ENCODE measurements at places on chromosomes 2 and 18.

DNA sequence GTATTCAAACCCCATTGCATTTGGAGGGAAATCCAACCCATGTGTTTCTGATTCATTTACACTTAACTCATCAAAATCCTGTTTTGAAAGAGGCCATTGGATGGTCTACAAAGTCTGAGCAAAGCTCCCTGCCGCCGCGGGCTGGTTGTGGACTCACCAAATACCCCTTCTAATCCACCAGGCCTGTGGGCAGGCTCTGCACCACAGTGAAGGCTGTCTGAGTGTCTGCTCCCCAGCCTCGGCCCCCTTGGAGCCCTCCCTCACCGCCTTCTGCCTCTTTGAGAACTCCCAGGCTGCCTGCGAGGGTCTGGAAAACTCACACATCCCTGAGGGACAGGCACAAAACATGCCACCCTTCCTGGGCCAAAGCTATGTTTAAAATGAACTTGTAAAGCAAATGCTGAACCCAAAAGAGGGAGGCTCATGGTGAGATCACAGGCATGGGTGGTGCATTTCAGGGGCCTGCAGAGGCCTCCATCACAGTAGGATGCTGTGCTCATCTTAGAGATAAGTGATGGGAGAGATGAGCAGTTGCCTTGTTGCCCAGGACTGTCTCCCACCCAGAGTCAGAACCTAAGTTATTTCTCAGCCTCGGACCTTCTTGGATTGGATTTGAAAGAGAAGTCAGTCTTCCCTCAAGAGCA is 225.0 kb downstream of the CYP26B1 start:
- no peak for DNase-seq

DNA sequence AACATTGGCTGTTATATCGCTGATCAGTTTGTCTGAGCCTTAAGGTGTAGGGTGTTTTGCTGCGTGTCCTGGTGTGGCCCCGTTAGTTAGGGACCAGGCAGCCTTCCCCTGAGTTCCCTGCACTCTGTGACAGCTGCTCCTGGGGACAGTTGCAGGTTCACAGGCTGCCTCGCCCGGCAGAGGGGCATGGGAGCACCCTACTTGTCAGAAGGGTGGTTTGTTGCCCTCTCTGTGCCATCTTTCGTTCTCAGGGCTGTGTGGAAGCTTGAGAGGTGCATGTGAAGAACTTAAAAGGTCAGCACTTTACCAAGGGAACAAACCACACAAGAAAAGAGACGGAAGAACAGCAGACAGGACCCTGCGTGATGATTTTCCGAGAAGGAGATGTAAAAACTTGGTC is 159.6 kb downstream of the LDLRAD4 start:
- no peak for DNase-seq

DNA sequence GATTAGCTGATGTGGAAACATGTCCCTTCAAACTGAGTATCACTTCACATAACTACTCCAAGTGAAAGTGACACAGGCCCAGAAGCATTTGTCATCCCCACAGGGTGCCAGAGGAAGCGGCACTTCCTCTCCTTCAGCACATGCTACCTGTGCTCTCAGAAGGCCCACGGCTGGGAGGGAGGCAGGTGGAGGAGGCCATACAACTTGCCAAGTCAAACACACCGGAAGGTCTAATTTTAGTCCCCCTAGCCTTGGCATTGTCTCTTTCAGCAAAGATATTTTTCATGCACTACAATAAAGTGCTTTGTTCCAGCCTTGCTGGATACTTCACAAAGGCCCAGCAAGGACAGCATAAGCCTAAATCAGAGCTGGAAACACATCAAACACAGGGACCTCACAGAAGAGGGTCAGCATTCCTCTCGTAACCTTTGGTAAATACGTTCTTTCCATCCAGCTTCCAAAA is 38.0 kb downstream of the VSNL1 start:
- DNase-seq = no peak

DNA sequence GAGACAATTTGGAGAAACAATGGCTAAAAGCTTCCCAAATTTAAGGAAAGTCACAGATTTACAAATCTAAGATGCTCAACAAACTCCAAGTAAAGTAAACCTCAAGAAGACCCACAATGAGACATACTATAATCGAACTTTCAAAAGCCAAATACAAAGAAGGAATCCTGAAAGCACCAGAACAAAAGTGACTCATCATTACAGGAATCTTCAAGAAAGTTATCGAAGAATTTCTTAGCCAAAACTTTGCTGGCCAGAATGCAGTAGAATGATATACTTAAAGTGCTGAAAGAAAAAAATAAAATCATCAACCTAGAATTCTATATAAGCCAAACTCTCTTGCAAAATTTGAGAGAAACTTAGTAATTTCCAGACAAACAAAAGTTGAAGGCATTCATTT is 106.5 kb upstream of the TMEM200C start:
- DNase-seq = no peak

DNA sequence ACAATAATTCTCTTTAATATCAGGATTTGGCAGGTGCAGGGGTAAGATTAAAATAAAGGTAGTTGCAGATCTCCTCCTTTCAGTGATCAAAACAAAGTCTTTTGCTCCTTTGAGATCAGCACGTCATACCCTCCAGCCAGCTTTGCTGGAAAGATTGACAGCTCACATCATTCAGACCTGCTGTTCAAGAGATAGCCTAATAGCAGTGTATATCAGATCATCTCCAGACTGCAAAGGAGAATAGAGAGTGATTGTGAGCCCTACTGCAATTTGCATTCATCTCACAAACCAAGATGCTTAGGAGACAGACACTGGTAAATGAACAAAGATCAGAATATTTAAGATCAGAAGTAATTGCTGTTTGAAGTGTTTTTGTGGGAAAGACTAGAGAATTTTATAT is 135.8 kb upstream of the DSEL start:
- no peak for DNase-seq

- DNase-seq = no peak
Observed at GRCh38 chr2:215654148-215654819, 218.4 kb upstream of the FN1 start.

- no peak for DNase-seq
Observed at GRCh38 chr2:143029141-143029540, 100.1 kb upstream of the ARHGAP15 start.

GRCh38 chr18:36724591-36725001 is 104.2 kb downstream of the TPGS2 start:
- no peak for DNase-seq

DNA sequence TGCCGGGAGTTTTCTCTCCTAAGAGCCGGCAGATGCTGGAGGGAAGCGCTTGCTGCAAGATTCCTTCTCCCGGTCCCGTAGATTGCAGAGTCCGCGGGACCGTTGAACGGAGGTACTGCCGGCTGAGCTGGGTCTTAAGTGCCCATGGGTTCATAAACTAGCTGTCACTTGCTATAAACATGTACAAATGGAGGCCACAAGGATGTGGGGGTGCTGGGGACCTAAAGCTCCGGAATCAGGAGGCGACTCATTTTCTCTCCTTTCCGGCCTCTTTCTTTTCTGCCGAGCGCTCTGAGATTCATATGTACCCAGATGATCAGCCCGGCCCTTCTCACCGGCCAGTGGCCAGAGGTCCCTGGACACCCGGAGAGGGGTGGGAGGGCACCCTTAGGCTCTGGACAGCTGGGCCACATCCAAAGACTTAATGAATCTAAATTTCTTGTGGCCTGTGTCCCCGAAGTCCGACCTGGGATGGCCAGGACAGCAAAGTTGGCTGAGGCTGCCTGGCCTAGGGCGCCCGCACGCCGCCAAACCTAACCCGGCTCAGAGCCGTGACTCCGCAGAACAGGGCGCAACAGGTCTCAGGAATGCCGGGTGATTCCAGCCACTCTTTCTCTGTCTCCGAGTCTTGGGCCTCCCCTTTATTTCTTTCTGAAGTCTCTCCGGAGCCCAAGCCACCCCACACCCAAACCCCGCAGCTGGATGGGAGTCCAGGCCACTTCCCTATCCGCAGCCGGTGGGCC is 2.4 kb upstream of the PAX3 start:
- no peak for DNase-seq

Measured in activated CD8-positive, alpha-beta memory T cell treated with anti-CD3 and anti-CD28 coated beads for 4 hours (primary cell).